ENCODE measurements at places on chromosomes 7 and 10.

GRCh38 chr10:80530251-80530650 lies 7.5 kb upstream of the SH2D4B start:
- no peak for DNase-seq

- DNase-seq: no peak
Observed at GRCh38 chr7:80772347-80772993, 134.0 kb downstream of the CD36 start.

DNA sequence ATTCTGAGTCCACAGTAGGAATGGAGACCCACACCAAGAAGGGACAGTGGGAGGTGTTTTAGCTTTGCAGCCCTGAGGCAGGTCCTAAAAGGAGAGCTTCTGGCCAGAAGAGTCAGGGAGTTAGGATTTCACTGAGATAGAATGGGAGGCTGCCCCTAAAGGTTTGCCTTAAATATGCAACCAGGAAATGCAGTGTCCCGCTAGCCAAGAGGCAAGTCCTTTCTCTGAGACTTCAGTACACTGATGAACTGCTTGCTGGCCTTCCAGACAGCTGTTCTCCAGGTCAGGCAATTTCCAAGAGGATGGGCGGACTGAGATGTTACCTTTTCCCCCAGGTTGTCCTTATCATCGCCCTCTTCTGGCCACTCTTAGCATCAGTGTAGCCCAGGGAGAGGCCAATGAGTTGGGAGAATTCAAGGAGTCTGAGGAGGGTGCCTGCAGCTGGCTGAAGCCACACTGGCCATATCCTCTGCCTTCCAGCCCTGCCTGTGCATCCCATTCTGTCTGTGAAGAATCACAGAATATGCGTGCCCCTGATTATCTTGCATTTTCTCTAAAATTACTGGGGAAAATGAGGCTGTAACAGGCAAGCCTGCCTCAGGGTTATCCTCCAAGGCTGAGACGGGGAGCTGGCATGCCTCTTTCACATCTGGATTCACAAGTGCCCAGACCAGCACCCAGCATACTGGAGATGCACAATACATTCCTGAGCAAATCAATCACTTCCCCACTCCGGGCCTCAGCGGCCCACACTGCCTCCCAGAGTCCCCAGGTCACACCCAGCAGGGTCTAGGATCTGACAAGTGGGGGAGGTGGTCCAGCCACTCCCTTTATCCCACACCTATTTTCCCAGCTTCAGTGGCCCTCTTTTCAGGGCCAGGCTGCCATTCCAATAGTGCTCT lies 2.4 kb downstream of the TLL2 start:
- DNase-seq: no peak

- DNase-seq: no peak
Observed at GRCh38 chr7:127598318-127598717, 4.8 kb downstream of the FSCN3 start.

GRCh38 chr7:147106746-147107145 lies 990.1 kb downstream of the CNTNAP2 start:
- no peak for DNase-seq
